Activated T-helper 1 cell treated with anti-CD3 and anti-CD28 coated beads, Interleukin-12 subunit alpha, Interleukin-12 subunit beta, Interleukin-2, Interleukin-4 antibody, amounts not matched to agents 30 ng/mL and 10 ng/mL and 1 ng/mL, durations not matched to agents 14 hours and 24 hours and 36 hours (primary cell): ENCODE measurements at places on chromosomes 12 and 14. TPM values are rescaled to one million over a fixed set of nuclear protein-coding genes. Genes with fewer than 3 reads are reported as not detected.

DNA sequence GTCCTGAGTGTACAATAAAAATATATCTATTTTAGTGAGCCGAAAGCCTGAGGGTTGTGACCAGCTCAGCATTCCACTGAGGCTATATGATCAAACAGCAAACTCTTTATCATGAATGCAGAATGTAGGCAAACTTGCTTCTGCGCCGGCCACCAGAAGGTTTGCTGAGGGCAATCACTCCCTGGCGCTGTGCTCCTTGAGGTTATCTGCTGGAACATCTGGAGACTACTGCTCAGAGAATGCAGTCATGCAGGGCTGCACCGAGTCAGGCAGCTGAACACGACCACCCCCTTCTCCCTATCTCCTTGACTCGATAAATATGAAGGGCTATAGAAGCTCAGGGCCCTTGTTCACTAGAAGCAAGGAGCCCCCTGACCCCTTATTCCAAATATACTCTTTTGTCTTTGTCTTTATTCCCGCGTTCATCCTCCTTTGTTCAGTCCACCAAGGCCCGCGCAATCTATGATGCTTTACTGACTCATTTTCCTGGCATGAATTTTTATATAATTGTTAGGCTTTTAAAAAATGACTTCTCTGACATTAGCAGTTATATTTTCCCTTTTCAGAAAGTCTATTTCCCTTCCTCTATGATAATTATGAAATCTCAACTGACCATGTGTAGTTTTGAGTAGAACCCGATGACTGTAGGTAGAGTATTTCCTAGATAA lies 1089.3 kb downstream of the SLC16A7 start:
- no peak overlapping the region for H3K27ac ChIP-seq
- no peaks in the 10 kb centered on the region for H3K36me3 ChIP-seq
- DNase-seq: no peak

GRCh38 chr14:92841930-92842329 lies 47.8 kb downstream of the GOLGA5 start:
- peaks cover 23% of the 10 kb centered on the region for H3K4me1 ChIP-seq
- no peaks in the 10 kb centered on the region for H3K27me3 ChIP-seq
- peaks cover 40% of the 10 kb centered on the region for H3K36me3 ChIP-seq
- DNase-seq: no peak
- no peak overlapping the region for H3K27ac ChIP-seq

GRCh38 chr14:64758691-64759554 lies 54.7 kb downstream of the PLEKHG3 start:
- peaks cover 17% of the 10 kb centered on the region for H3K27me3 ChIP-seq
- H3K4me3 ChIP-seq: no peak overlapping the region
- DNase-seq: no peak
- H3K27ac ChIP-seq: no peak overlapping the region
- peaks cover 4% of the 10 kb centered on the region for H3K36me3 ChIP-seq

DNA sequence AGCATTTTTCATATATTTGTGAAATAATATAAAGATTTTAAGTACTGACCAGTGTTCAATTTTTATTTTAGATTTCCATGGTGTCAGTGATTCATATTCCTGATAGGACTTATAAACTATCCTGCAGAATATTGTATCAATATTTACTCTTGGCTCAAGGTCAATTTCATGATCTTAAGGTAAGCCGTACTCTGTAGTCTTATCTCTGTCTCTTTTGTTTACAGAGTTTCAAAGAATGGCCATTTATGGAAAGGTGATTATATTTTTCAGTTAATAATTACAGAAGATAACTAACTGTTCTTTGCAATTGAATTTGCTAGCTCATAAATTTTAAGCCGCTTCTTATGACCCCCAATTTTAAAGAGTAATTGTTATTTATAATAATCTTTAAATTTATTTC lies 27.9 kb downstream of the CGRRF1 start:
- no peaks in the 10 kb centered on the region for H3K27me3 ChIP-seq
- H3K4me3 ChIP-seq: no peak overlapping the region
- H3K36me3 ChIP-seq: peaks cover 4% of the 10 kb centered on the region
- H3K4me1 ChIP-seq: no peaks in the 10 kb centered on the region

GRCh38 chr12:46244273-46244915 lies 24.4 kb downstream of the SLC38A1 start:
- H3K27me3 ChIP-seq: no peaks in the 10 kb centered on the region
- H3K4me3 ChIP-seq: no peak overlapping the region
- peaks cover 67% of the 10 kb centered on the region for H3K4me1 ChIP-seq
- no peak overlapping the region for H3K27ac ChIP-seq

GRCh38 chr12:48788524-48788853 lies 400 bp downstream of the ADCY6 start:
- DNase-seq: no peak
- peak overlapping the region; percentile 58 for H3K4me3 ChIP-seq
- no peaks in the 10 kb centered on the region for H3K36me3 ChIP-seq
- H3K4me1 ChIP-seq: no peaks in the 10 kb centered on the region
- no peak overlapping the region for H3K27ac ChIP-seq

GRCh38 chr14:68376067-68376779 lies 416.6 kb downstream of the ZFP36L1 start:
- H3K27me3 ChIP-seq: no peaks in the 10 kb centered on the region
- no peak overlapping the region for H3K27ac ChIP-seq
- peaks cover 2% of the 10 kb centered on the region for H3K36me3 ChIP-seq
- H3K4me1 ChIP-seq: peaks cover 19% of the 10 kb centered on the region
- H3K4me3 ChIP-seq: no peak overlapping the region

GRCh38 chr12:42857106-42857505 lies 267.6 kb upstream of the PRICKLE1 start:
- H3K4me3 ChIP-seq: no peak overlapping the region
- no peaks in the 10 kb centered on the region for H3K27me3 ChIP-seq
- no peaks in the 10 kb centered on the region for H3K36me3 ChIP-seq
- H3K27ac ChIP-seq: no peak overlapping the region

DNA sequence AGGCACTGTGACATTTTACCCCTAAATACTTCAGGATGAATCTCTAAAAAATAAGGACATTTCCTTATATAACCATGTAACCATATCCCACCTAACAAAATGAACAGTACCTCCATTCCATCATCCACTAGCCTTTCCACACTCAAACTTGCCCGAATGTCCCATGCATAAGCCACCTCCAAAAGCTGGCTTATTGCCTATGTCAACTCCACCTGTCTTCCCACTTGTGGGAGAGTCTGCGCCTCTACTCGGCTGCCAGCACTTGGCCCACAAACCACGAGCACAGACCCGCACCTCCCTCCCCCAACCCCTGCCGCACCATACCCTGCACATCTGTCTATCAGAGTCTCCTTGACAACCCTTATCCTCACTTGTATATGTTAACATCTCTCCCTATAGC lies 165.8 kb downstream of the CALM1 start:
- H3K36me3 ChIP-seq: no peaks in the 10 kb centered on the region
- H3K4me1 ChIP-seq: no peaks in the 10 kb centered on the region
- H3K27ac ChIP-seq: no peak overlapping the region
- H3K27me3 ChIP-seq: peaks cover 3% of the 10 kb centered on the region

- H3K27ac ChIP-seq: peak overlapping the region; percentile 40
- no peak for DNase-seq
- H3K27me3 ChIP-seq: no peaks in the 10 kb centered on the region
- peaks cover 47% of the 10 kb centered on the region for H3K4me1 ChIP-seq
- H3K4me3 ChIP-seq: no peak overlapping the region
Measured at GRCh38 chr14:61545726-61546455, 149.4 kb upstream of the HIF1A start.

- H3K27me3 ChIP-seq: peaks cover 50% of the 10 kb centered on the region
- DNase-seq: no peak
- no peak overlapping the region for H3K4me3 ChIP-seq
- H3K36me3 ChIP-seq: peaks cover 1% of the 10 kb centered on the region
Measured at GRCh38 chr12:67692966-67693365, 44.4 kb downstream of the DYRK2 start.

- H3K27me3 ChIP-seq: no peaks in the 10 kb centered on the region
- no peak for DNase-seq
- no peak overlapping the region for H3K4me3 ChIP-seq
Measured at GRCh38 chr14:50360093-50360492, 36.6 kb downstream of the CDKL1 start.

- peaks cover 28% of the 10 kb centered on the region for H3K4me1 ChIP-seq
- peaks cover 11% of the 10 kb centered on the region for H3K36me3 ChIP-seq
- peak overlapping the region; percentile 47 for H3K4me3 ChIP-seq
- peaks cover 19% of the 10 kb centered on the region for H3K27me3 ChIP-seq
Measured at GRCh38 chr12:68934392-68934791, 1.4 kb upstream of the CPM start.

- H3K27me3 ChIP-seq: no peaks in the 10 kb centered on the region
- no peak overlapping the region for H3K4me3 ChIP-seq
- H3K36me3 ChIP-seq: peaks cover 10% of the 10 kb centered on the region
Measured at GRCh38 chr12:76410781-76411180, 62.6 kb upstream of the BBS10 start.

DNA sequence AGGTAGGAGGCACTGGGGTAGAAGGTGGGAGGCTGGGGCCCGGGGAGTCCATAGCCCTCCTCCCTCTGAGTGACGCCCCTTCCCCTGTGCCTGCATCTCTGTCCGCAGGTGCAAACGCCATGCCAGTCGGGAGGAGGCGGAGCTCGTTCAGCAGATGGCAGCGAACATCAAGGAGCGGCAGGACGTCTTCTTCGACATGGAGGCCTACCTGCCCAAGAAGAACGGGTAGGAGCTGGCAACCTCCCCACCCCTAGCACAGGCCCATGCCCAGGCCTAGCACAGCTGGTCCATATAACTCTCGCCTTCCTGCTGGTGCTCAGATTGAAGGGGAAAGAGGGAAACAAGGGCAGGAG lies 35.6 kb downstream of the TMEM120B start:
- H3K27ac ChIP-seq: no peak overlapping the region
- DNase-seq: no peak
- no peak overlapping the region for H3K4me3 ChIP-seq

DNA sequence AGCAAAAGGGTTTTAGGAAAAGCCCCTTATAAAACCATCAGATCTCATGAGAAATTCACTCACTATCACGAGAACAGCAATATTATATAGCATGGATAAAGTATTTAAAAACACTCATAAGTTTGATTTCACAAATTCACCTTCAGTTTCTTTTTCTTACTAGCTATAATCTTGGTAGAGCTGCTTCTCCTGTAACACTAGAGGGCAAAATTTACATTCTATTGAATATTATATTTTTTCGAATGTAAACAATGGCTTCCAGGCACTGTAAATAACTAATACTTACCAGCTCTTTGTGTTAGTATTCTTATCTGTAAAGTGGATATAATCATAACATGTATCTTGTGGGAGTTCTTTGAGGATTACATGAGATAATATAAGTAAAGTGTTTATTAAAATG lies 259.6 kb downstream of the CCER1 start:
- no peaks in the 10 kb centered on the region for H3K36me3 ChIP-seq
- H3K4me1 ChIP-seq: no peaks in the 10 kb centered on the region
- DNase-seq: no peak
- no peak overlapping the region for H3K27ac ChIP-seq
- no peak overlapping the region for H3K4me3 ChIP-seq
- H3K27me3 ChIP-seq: no peaks in the 10 kb centered on the region

DNA sequence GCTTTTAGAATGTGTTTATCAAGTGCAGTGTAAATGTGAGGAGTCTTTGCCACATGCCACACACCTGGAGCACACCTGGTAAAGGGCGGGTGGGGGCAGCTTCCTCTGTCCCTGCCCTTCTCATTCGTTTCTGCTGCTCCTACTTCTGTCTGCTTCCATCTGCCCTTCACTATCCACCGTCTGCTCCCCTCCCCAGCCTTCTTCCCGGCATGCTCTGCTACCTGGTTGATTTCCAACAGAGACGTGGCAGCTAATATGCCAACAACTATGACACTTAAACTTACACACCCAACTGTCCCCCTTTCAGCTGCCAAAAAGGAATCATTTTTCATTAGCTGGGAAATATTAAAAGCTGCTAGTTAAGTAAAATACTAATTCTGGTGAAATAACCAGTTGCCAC lies 9.1 kb upstream of the CARMIL3 start:
- no peak overlapping the region for H3K27ac ChIP-seq
- H3K4me1 ChIP-seq: no peaks in the 10 kb centered on the region
- peaks cover 11% of the 10 kb centered on the region for H3K27me3 ChIP-seq
- H3K36me3 ChIP-seq: no peaks in the 10 kb centered on the region

DNA sequence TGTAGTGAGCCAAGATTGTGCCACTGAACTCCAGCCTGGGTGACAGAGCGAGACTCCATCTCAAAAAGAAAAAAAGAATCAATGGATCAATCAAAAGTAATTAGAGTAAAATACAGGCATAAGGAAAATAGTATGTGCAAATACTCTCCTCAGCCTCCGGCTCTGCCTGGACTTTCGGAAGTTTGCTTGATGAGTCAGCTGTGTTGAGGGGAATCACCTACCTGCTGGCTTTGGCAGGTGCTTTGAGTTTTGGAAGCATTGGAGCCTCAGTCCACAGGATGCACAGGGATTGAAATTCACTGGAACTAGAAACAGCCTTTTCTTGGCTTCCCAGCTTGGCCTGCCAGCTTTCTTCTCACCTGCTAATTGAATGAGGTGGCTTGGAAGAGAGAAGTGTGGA lies 268.2 kb downstream of the PCNX1 start:
- no peaks in the 10 kb centered on the region for H3K36me3 ChIP-seq
- no peaks in the 10 kb centered on the region for H3K4me1 ChIP-seq
- H3K27ac ChIP-seq: no peak overlapping the region
- H3K27me3 ChIP-seq: peaks cover 10% of the 10 kb centered on the region
- DNase-seq: no peak

GRCh38 chr12:3998968-3999792 lies 126.0 kb upstream of the PARP11 start:
- no peaks in the 10 kb centered on the region for H3K27me3 ChIP-seq
- H3K4me3 ChIP-seq: no peak overlapping the region
- no peaks in the 10 kb centered on the region for H3K36me3 ChIP-seq
- H3K27ac ChIP-seq: no peak overlapping the region
- H3K4me1 ChIP-seq: peaks cover 16% of the 10 kb centered on the region

Gene RGS6
- total RNA-seq: 2.0 and 2.4 TPM in 2 replicates

Gene GLS2
- total RNA-seq: 1.5 and 2.6 TPM in 2 replicates

Gene TSPAN11
- total RNA-seq: not detected in 2 replicates

Gene AJUBA
- 1.8 and 2.7 TPM in 2 replicates for total RNA-seq

Gene TSPAN19
- not detected in 2 replicates for total RNA-seq

Gene LRP1
- 0.26 and 0.73 TPM in 2 replicates for total RNA-seq

Gene NEDD8
- total RNA-seq: 177 and 185 TPM in 2 replicates

Gene ADGRD1
- total RNA-seq: 0.18 and 0.59 TPM in 2 replicates

Gene CLEC14A
- total RNA-seq: not detected in 2 replicates

Gene GOLGA5
- total RNA-seq: 22.2 and 22.6 TPM in 2 replicates

Gene NYNRIN
- 0.02 TPM in 1 of 2 replicates, not detected in the other for total RNA-seq

Gene MYL2
- total RNA-seq: not detected in 2 replicates
